ENCODE measurements at places on chromosomes 2 and 18. TPM values are rescaled to one million over a fixed set of nuclear protein-coding genes. Genes with fewer than 3 reads are reported as not detected.

Gene GLS
- 163 TPM for total RNA-seq

Gene KCTD1
- 3.7 TPM for total RNA-seq

Gene PLB1
- total RNA-seq = 1.0 TPM

Gene CDH7
- 0.52 TPM for total RNA-seq

Gene COL4A4
- under 0.01 TPM for total RNA-seq

Gene RAD51AP2
- not detected for total RNA-seq

Gene UGT1A10
- total RNA-seq = not detected

Gene VIL1
- total RNA-seq = not detected

Gene CPLX4
- total RNA-seq = not detected

Gene ANKRD30BL
- not detected for total RNA-seq

Gene PELI1
- 24.0 TPM for total RNA-seq

Gene GALNT5
- total RNA-seq = 3.1 TPM

Gene TACR1
- under 0.01 TPM for total RNA-seq

Gene INHA
- not detected for total RNA-seq

Gene SKOR2
- not detected for total RNA-seq

Gene C2orf81
- total RNA-seq = 0.52 TPM

Gene ATF2
- total RNA-seq = 35.0 TPM

Gene CLEC4F
- total RNA-seq = not detected

Gene TXNDC2
- total RNA-seq = not detected

Gene AOX1
- total RNA-seq = 2.1 TPM

Gene RAX
- not detected for total RNA-seq

Gene ADRA2B
- 2.1 TPM for total RNA-seq

Gene DSG3
- not detected for total RNA-seq

Gene EGR4
- not detected for total RNA-seq

Gene REG3G
- not detected for total RNA-seq

Gene MRO
- total RNA-seq = 3.1 TPM

Gene UGT1A7
- not detected for total RNA-seq

Gene SIX3
- not detected for total RNA-seq

Gene NUP35
- 24.0 TPM for total RNA-seq

Gene TNFRSF11A
- 8.9 TPM for total RNA-seq

Gene NGEF
- total RNA-seq = 2.6 TPM

Gene TUBA3E
- not detected for total RNA-seq

Gene ZSWIM2
- total RNA-seq = not detected

Gene IFIH1
- 2.1 TPM for total RNA-seq

Gene LRP2
- under 0.01 TPM for total RNA-seq

Gene ACTG2
- 1.6 TPM for total RNA-seq

Gene ELMOD3
- 8.9 TPM for total RNA-seq
